ENCODE measurements at places on chromosomes 13 and 19.

GRCh38 chr13:94431574-94431973 lies 47.9 kb downstream of the DCT start:
- DNase-seq, result no peak

GRCh38 chr19:33156334-33156733 lies 24.4 kb downstream of the WDR88 start:
- DNase-seq, result no peak

DNA sequence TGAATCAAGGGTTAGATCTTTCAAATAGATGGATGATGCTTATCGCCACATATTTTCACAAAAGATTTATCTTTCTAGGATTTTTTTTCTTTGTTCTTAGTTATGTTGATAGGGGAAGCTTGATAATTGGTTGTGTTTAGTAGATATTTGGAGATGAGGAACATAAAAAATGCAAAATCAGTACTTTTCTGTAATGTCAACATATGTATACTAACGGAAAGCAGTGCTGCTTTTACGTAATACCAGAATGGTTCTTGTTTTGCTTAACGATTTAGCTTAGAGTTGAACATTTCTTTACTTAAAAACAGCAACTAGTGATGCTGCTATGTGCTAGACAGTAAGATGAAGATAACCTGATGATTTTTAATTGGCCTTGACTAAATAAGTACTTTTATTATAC lies 3.0 kb downstream of the ZMYM2 start:
- DNase-seq, result no peak

GRCh38 chr13:27118428-27119054 lies 53.1 kb downstream of the USP12 start:
- peak; percentile 36 for DNase-seq

DNA sequence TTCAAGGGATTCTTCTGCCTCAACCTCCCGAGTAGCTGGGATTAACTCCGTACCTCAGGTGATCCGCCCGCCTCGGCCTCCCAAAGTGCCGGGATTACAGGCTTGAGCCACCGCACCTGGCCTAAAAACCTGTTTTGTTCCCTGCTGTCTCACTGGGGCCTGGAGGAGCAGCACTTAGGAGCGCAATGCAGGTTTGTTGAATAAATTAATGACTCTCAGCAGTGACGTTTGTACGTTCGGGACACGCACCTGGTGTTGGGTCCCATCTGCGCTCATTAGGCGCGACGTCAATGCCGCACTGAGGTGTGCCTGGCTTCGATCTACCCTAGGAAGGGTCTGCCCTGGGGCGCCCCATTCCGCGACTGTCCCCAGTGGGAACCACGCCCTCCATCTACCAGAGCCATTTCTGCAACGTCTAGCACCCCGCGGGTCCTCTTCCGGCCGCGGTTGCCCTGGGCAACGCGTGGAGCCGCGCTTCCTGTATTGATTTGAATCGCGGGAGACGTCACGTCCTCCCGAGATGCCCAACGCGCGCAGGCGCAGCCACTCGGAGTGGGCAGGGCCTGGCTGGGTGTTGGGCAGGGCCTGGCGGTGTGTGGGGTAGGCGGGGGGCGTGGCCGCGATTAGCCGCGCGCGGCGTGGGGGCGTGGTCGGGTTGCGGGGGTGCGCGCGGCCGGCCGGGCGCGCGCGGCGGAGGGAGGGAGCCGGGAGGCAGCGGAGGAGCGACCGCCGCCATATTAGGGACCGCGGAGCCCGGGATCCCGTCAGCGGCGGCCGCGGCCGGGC lies at the start of gene FZR1:
TSS of gene FZR1 (plus strand) at position 714 of the 786 bp plus-strand sequence. CDS start 16,679 bp downstream, outside the sequence.
- DNase-seq, result peak; percentile 100

- DNase-seq, result peak; percentile 56
These were observed 66.6 kb downstream of the GADD45B start for GRCh38 chr19:2542341-2543069.

- DNase-seq, result no peak
These were observed 877.1 kb upstream of the KLHL1 start for GRCh38 chr13:70985371-70985770.

DNA sequence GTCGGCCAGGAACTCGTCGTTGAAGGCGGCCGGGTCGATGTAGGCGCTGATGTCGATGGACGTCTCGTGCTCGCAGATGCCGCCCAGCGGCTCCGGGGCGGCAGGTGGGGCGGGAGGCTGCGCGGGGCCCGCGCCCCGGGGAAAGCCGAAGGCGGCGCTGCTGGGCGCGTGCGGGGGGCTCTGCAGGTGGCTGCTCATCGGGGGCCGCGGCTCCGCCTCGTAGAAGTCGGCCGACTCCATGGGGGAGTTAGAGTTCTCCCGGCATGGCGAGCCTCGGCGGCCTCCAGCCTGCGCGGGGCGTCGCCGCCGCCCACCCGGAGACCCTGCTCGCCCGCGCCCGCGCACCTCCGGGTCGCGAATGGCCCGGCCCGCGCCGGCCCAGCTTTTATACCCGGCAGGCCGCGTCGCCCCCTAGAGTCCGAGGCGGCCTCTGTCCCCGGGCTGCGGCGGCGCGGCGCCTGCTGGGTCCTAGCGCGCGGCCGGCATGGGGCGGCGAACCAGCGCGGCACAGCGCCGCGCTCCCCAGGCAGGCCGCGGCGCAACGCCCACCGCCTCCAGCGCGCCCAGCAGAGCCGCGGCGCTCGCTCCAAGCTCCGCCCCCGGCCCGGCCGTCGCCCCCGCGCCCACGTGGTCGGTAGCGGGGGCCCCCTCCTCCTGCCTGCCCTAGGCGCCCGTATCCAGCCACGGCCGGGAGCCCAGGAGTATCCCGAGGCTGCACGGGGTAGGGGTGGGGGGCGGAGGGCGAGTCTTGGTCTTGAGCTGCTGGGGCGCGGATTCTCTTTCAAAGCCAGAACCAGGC lies at the start of gene CEBPA:
TSS of gene CEBPA (minus strand) at position 360 of the 799 bp plus-strand sequence. CDS start at position 240, 120 bp downstream.
- DNase-seq, result peak; percentile 81

DNA sequence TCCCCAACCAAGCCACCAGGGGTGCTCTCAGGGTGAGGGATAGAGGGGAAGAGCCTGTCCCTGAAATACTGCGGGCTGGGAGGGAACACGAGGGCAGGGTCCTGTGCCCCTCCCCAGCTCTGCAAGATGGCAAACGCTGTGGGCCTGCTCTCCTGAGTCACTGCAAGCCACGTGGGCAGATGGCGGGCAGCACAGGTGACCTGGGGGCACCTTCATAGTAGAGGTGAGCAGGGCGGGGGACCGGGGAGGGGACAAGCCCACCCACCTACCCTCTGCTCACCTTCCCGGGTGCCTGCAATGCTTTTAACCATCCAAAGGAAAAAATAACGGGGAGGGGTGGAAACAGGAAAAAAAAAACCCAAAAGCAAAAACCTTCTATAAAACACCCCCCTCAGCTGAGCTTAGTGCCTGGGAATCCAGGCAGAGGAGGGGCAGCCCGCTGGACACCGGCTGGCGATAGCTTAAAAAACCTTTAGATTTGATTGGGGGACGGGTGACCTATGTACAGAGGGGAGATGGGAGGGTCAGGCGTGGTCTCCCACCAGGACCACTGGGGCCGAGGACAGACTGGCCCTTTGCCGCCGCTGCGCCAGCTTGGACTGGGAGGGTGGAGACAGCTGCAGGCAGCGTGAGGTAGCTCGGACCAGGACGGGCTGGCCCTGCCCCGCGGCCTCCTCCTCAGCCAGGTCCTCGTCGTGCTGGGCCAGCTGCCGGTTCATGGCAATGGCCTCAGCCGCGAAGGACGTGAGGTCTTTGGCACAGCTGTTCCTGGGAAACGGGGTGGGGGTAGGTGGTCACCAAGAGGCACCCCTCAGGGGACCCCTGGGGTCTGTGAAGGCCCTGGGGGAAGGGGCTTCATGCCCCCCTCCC lies 11.7 kb downstream of the MKNK2 start:
- DNase-seq, result peak; percentile 10

GRCh38 chr19:10568062-10568825 lies 535 bp downstream of the CDKN2D start:
- DNase-seq, result peak; percentile 69

- peak; percentile 81 for DNase-seq
These were observed at the start of gene ALOX5AP for GRCh38 chr13:30735025-30735871. ALOX5AP (plus strand) TSS chr13:30735543; CDS start chr13:30735606, 63 bp downstream.

GRCh38 chr13:33560726-33561125 lies 257.2 kb upstream of the RFC3 start:
- DNase-seq, result no peak

DNA sequence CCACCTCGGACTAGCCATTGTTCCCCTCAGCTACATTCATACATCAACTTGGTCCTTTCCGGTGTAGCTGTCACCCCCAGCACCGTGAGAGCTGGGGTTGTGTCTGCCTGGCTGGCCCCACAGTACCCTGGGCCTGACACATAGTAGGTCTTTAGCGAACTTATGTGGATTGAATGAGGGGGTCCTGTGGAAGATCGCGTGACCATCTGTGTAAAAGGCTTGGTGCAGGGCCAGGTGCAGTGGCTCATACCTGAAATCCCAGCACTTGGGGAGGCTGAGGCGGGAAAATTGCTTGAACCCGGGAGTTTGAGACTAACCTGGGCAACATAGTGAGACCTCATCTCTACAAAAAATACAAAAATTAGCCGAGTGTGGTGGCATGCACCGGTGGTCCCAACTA lies 2.0 kb downstream of the SMARCA4 start:
- peak; percentile 32 for DNase-seq

DNA sequence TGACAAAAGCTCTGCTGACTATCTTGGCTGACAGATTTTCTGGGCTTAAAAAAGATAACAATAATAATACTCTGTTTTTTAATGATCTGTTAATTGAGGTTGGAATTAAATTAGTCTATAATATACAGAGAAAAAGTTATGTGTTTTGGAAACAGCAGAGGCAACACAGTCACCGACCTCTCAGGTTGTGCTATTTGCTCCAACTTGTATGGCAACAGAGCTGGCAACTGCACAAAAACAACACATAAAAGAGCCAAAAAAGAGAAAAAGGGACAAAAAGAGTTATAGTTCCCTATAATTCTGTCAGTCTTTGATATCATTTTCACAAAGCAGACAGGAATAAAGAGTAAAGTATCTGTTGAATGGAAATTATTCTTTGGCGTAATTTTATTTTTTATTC lies 102.3 kb upstream of the POSTN start:
- no peak for DNase-seq

GRCh38 chr13:43786766-43787517 lies at the start of gene ENOX1:
ENOX1 (minus strand) TSS chr13:43786972.
- DNase-seq, result peak; percentile 78

GRCh38 chr13:37385956-37386670 lies 212.5 kb downstream of the POSTN start:
- no peak for DNase-seq

GRCh38 chr13:27857282-27857681 lies 62.5 kb upstream of the PDX1 start:
- no peak for DNase-seq

All from GM12865 (cell line).